Renal cortex interstitium (tissue), 15 donors: ENCODE measurements at places on chromosomes 4 and X.

GRCh38 chr4:127641524-127641923 lies 8.8 kb downstream of the INTU start:
- DNase-seq, result no peak

GRCh38 chrX:104309169-104309568 lies 54.4 kb upstream of the ESX1 start:
- no peak for DNase-seq

DNA sequence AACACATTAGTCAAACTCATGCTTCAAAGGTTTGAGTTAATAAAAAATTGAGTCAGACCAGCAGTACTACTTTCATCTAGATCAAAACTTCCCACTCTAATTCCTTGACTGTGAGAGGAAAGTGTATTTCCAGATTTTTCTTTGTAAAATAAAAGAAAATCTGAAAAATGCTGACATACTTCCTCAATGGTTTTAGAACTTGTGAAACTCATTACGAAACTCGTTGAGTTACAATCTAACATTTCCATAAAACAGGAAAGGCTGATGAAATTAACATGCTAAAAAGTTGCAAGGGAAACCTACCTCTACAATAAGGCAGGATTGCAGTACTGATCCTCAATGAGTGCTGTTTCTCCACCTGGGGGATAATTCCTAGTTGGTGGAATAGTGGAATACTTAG lies 217.8 kb upstream of the HCCS start:
- DNase-seq, result no peak

- DNase-seq, result no peak
Observed at GRCh38 chr4:39850727-39851126, 127.0 kb downstream of the PDS5A start.

DNA sequence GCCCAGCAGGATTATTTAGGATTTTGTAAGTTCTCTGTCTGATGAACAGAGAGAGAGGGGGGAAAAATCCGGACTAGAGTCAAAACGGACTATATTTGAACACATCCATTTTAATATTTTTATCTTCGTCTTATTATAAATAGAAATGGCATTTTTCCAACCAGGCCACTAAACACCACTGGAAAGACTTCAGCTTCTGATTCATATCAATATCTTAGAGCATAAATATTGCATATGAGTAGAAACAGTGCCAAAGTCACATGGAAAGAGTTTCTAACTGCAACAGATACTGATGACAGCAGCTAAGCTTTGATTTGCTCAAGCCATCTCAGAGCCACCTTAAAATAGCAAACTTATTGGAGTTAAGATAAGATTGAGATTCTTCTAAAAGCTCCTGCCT lies 456 bp downstream of the PPARGC1A start:
- no peak for DNase-seq

DNA sequence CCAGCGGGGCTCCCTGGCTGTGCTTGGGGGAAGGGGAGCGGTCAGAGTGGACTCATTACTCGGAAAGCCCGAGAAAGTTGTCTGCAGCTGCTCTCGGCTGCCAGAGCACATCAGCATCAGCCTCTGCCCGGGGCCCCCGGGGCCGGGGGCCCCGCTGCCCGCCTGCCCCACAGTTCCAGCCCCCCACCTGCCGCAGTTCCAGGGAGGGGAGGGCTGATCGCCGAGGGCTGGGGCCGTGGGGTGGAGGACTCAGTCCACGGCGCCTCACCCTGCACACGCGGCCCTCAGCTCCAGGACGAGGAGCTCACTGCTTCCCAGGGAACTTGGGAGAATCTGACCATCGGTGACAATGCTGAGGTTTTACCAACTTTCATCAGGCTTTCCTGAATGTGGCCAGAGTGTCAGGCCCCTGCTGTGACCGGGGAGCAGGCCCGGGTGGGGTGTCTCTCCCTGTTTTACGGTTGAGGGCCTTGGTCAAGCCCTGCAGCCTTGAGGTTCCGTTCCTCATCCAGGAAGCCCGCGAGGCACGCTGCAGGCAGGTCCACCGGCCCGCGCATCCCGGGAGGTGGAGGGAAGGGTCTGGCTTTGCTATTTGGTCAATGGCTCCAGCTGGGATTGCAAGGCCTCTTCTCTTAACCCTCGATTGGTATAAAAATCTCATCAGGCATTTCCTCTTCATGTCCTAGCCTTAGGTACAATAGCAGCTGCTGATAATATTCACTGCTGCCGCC lies 57.2 kb downstream of the CPZ start:
- DNase-seq, result no peak

DNA sequence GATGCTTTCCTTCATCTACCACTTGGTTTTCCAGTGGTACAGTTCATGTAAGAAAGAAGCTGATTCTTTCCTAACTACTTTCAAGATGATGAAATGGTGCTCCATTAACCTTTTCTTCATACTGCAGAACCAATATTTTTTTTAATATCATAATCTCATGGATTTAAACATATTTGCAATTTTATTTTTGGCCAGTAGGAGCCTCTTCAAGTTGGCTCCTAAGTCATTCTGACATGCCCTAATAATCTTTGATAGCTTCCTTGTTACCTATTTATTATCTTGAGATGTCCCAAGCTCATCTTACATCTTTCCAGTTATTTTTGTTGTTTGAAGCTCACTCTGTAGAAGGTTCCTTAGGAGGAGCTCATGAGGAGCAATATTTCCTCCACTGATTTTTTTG lies 170.2 kb downstream of the APBB2 start:
- no peak for DNase-seq

DNA sequence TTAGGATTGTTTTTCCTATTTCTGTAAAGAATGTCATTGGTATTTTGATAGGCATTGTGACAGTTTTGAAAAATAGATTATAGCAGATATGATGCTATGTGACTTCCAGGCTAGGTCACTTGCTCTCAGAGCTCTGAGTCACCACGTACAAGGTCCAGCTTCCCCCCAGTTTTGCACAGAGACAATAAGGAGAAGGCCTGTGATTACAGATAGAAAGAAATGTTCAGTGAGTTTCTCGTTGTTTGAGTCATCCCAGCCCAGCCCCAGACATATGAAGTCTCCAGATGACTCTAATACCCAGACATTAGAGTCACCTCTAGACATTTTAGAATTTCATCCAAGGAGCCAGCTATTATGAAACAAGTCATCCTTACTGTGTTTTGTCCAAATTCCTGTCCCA lies 57.2 kb downstream of the MFAP3L start:
- DNase-seq, result no peak

DNA sequence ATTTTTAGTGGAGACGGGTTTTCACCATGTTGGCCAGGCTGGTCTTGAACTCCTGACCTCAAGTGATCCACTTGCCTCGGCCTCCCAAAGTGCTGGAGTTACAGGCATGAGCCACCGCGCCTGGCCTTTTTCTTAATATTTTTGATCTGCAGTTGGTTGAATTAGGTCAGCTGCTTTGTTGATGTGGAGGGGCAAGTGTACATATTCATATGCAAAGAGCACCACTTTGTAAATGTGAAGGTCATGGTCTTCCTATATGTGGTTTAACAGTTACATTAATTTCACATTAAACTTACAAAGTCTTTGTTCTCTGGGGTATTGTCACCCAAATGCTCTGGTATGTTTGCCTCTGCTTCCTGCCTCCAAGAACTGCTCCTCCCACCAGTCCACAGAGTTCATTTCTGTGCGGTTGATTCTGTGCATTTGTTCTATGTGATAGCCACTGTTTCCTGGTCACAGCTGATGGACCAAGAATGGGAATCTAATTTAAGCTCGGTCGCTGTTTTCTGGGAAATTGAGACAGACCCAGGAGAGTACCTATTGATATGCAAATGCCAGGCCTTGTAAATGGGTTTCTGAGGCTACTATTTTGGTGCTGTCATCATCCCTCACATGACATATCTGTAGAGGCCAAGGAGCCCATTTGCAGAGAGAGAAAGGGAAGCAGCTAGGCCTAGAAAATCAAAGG lies 26.9 kb upstream of the HPSE start:
- DNase-seq, result no peak

GRCh38 chr4:23163647-23164436 lies 471.1 kb downstream of the GBA3 start:
- no peak for DNase-seq

DNA sequence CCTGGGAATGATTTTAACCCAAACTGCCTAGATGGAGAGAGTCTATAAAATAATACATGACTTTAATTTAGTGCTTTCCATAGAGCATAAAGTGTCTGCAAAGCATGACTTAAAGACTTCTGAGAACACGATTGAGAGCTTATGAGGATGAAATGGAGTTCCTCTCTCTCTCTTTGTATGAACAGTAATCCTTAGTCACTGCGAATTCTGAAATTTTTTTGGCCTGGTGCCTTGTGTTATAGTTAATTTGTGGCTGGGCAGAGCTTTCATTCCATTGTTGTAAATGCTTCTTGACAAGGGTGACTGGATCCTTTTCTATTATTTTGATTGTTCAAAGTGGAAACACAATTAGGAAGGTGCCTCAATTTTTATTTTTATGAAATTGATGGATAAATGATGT lies 179.5 kb downstream of the CEP135 start:
- DNase-seq, result no peak

DNA sequence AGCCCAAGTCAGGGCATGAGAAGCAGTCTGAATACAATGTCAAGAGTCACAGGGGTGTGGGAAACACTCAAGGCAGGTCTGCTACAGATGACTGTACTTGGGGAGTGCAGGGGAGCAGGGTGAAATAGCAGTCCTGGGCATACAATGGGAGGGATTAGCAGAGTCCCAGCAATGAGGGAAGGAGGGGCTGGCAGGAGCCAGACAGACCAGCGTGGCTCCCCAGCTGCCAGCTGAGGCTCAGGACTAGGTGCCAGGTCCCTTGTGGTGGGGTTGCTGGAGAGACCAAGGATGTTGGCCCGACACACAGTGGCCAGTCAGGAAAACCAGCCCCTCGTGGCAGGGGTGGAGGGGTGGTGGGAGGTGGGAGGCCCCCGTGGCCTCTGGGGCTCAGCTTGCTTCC lies 86.6 kb downstream of the RTL5 start:
- no peak for DNase-seq

- DNase-seq, result no peak
Observed at GRCh38 chr4:139524062-139524631, 31.9 kb downstream of the SETD7 start.

DNA sequence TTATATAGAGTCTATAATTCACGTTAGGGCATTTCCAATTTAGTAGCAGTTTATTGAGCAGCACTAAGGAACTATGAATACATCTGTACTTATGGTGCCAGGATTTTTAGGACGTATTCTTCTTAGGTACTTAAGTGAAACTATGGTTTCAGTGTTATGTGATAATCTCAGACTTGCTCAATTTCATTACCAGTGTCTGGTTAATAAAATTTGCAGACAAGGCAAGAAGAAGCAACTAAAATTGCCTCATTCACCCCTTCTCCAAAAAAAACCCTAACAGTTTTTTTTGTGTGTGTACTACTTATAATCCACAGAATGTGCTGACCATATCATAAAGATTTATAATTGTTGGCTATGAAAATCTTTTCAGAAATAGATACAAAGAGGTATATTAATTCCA lies 6.0 kb upstream of the CXCL10 start:
- DNase-seq, result no peak

DNA sequence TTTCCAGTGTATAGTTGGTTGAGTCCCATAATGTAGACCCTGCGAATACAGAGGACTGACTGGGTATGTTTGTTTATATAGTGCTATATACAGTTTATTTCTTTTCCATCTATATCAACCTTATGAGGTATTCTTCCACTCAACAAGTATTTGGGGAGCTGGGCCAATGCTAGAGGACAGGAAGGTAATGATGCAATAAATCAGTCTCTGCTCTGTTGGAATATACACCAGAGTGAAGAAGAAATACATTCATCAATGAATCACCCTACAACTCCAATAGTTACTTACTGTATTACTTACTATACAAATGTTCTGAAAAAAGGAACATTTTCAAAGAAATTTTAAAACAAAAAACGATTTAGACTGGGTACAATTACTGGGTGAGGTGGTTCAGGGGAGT lies 2.1 kb upstream of the ARSJ start:
- DNase-seq, result no peak
